ENCODE measurements at places on chromosomes 3 and 15. TPM values are rescaled to one million over a fixed set of nuclear protein-coding genes. Genes with fewer than 3 reads are reported as not detected.

GRCh38 chr3:4350789-4351163 is 47.6 kb downstream of the SETMAR start:
- peak; percentile 19 for DNase-seq

DNA sequence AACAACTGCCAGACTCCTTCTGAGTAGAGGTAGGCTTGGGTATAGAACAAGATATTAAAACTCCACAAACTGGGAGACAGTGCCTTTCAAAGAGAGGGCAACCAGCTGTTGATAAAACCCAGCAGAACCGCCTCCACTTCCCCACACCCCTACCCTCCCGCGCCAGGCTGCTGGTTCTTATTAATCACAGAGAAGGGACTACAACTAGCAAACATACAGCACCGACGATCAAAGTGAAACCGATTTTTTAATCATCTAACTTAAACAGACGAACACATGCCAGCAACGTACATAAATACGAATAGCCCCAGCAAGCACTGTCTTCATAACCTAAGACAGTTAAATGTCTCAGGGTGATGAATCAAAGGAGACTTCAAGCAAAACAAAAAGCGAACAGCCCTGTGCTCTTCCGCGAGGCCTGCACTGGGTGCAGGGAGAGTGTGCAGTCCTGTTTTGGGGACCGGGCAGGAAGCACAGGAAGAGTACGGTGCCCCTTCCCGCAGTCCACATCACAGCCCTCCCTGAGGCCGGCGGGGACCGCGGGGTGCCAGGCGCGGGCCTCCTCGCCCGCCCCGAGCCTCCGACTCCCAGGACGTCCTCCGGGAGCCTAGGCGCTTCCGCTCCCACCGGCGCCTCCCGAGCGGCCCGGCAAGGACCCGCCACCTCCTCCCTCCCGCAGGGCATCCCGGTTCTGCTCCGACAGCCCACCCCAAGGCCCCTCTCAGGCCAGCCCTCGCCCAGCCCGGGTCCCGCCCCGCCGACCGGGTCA is 75.1 kb upstream of the VGLL4 start:
- peak; percentile 45 for DNase-seq

GRCh38 chr15:58147171-58147611 is 9.0 kb downstream of the AQP9 start:
- no peak for DNase-seq

DNA sequence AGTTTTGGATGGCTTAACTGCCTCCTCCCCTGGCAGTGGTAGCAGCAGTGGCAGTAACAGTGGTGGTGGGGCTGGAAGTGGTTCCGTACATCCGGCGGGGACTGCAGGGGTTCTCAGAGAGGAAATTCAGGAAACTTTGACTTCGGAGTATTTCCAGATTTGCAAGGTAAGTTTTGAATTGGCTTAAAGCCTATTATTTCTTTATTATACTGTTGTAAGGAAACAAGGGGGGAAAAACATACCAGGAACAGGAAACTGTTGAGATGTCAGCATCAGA is 1.5 kb downstream of the STXBP5L start:
- DNase-seq: peak; percentile 45

DNA sequence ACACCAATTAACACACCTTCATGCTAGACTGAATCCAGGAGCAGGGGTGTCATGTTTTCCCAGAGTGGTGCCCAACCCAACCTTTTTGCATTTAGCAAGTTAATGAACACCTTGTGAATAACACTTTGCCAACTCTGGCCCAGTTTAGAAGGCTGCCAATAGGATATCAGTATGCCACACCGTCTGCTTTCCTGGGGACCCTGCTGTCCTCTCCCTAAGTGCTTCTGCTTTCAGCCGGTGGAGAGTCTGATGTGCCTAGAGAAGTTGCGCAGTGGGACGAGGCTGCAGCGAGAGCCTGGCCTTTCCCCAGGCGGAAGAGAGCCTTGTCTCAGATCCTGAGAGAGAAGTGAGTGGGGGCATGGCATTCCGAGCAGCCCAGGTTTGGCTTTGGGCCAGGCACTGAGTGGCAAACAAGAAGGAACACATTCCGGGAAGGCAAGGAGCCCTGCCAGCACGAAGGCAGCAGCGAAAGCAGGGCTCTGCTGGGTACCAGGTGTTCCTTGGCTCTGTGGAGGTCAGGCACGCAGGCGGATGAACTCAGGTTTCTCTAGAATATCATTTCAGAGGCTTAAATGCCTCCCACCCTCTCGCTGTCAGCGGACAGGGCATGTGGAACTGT is 36.9 kb downstream of the SENP8 start:
- DNase-seq: no peak

DNA sequence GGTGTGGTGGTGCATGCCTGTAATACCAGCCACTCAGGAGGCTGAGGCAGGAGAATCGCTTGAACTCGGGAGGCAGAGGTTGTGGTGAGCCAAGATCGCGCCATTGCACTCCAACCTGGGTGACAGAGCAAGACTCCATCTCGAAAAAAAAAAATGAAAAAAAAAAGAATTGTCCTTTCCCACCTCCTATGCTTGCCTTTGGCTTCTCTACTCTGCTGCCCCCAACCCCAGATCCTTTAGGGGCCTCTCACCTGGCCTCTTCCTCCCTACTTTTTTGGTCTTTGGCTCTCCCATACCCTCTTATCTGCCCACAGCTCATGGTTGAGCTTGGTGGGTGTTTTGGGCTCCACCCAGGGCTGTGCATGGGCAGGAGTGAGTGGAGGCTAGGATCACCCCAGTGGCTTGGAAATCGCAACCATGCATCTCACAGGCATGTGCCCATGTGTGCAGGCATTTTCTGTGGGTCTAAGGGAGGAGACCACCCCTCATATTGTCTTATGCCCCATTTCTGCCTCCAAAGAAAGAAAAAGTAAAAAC is 2.1 kb upstream of the SHISA5 start:
- DNase-seq: no peak

DNA sequence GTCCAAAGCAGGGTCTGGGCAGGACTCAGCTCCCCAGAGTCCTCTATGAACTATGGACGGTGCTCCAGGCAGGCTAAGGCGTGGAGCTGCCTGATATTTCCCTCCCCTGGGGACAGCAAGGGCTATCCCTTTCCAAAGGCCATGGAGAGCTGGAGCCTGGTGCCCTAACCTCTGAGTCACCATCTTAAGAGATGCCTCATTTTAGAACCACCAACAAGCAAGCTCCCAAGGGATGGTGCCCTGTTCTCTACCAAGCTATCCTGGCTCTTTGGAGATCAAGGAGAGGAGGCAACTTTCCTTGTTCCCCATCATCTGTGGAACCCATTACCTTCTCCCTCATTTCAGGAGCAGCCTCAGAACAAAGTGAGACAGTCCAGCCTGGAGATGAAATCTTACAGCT is 15.7 kb downstream of the STARD5 start:
- no peak for DNase-seq

DNA sequence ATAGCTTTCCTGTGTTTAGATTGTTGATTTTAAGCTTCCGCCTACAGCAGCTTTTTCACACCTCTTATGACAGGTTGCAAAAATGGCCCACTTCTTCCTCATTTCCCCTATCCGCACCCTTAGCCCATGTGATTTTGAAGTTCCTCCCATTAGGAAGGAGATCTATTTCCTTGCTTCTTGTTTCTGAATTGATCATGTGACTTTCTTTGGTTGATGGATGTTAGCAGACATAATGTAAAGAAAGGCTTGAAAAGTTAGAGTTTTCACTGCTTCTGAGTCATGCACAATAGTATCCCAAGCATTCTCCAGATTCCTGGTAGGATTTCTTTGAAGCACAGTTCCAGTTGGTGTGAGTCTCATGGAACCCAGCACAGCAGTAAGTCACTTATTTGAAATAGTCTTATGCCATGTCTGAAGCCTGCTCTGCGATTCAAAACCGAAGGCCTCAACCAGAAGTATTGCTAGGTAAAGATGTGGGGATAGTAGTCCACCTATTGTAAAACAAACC is 76.6 kb downstream of the EDEM1 start:
- DNase-seq: no peak

GRCh38 chr15:72058585-72058984 is 59.4 kb downstream of the MYO9A start:
- no peak for DNase-seq

DNA sequence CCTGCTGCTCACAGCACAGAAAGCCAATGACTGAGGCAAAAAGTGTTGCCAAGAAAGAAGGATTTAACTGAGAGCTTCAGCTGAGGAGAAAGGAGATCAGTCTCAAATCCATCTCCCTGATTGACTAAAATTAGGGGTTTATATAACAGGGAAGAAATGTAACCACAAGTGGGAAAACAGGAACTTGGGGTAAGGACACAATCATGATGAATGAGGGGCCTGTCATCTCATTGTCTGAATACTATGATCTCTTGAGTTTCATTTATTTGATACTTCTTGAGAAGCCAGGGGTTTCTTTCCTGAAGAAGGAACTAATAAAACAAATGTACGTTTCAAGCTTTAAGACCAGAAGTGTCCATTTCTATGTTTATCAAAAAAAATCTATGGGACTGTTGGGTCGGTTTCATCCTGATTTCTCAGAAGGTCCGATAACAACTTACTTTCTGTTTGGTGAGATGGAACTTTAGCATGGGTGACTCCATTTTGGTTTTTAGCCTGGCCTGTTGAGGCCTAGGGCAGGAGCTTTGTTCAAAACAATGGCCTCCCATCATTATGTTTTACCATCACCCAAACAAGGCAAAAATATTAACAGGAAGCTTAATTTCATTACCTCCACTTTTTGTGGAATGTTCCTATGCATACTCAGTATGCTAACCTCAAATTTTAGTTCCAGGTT is 76.6 kb upstream of the PIAS1 start:
- DNase-seq: no peak

GRCh38 chr3:172134352-172134751 is 95.0 kb downstream of the FNDC3B start:
- DNase-seq: no peak

DNA sequence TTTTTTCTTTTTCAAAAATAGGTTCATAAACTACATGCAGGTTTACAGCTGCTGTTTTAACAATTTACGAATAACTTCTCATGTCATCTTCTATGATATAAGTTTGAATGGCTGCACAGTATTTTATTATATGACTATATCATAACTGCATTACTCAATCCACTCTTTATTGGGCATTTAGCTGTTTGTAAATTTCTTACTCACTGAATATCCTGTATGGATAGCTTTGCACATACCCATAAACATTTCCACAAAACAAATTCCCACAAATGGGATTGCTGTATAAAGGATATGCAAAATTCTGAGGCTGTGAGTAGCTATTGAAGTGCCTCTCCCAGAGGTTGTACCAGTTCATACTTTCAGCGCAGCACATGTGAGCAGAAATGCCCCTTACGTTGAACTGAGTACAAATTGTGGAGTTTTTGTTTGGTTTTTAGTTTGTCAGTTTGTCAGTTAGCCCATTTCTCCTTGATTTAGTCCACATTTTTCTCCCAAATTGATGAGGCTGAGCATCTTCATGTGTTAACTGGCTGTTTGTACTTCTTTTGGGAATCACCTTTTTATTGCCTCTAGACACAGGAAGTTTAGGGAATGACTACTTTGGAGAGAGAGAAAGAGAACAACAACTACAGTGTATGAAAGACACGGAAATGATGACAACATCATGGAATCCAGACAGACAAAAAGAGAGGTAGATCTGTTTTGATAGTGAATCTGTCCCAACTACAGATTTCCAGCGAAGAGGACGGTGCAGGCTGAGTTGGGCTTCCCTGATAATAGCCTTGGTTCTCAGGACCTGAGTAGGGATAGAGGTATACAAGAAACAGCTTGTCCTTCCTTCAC is 24.8 kb downstream of the TTC23 start:
- DNase-seq: no peak

PLS1 gene
- 2.0 TPM for total RNA-seq

FBXO40 gene
- not detected for total RNA-seq

GOLGA8S gene
- 0.28 TPM for total RNA-seq

XCR1 gene
- total RNA-seq: not detected

MYZAP gene
- 55.3 TPM for total RNA-seq

SLC22A14 gene
- total RNA-seq: 0.36 TPM

C3orf80 gene
- not detected for total RNA-seq

CYP1A2 gene
- not detected for total RNA-seq

TXNRD3 gene
- total RNA-seq: 4.8 TPM

IL20RB gene
- total RNA-seq: 2.9 TPM

SEMA5B gene
- total RNA-seq: 1.1 TPM
